Stromal cell of bone marrow (primary cell): ENCODE measurements at places on chromosomes 3 and 15.

DNA sequence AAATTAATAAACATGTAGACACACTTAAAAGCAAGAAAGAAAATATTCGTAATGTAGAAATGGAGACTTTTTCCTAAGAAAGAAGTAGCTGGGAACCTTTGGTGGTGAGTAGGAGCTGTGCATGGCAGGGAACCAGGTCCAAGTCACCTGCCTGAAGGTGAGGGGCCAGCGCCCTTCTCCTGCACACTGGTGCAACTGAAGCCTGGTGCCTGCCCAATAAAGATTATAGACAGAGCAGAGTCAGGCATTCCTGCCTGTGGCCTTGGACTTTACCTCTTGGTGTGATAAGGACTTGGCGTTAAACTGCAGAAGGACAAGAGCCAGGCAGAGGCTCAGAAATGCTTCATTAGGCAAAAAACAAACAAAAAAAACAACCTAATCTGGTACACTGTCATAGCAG, 14.2 kb downstream of the CFAP91 start:
- no peak for DNase-seq

DNA sequence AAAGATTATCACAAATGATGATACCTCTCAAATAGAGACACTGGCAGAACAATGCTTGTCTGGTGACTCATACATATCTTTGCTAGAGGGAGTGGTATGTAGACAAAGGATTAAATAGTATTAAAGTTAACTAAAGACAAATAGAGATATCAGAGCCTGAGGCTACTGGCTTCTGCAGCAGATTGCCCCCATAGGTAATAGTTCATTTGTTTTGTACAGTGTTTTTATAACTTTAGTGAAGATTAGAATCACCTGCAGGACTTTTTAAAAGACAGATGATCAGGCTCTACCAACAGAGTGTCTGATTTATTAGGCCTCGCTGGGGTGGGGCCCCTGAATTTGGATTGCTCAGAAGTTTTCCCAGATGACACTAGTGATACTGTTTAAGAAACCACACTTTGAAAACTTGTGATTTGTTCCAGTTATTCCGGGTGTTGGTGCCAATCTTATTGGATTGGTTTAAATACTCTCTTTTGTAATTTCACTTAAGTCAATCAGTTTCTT, 96.4 kb downstream of the NAALADL2 start:
- no peak for DNase-seq

- no peak for DNase-seq
Observed at GRCh38 chr3:163768048-163768447, 1310.2 kb downstream of the SI start.

DNA sequence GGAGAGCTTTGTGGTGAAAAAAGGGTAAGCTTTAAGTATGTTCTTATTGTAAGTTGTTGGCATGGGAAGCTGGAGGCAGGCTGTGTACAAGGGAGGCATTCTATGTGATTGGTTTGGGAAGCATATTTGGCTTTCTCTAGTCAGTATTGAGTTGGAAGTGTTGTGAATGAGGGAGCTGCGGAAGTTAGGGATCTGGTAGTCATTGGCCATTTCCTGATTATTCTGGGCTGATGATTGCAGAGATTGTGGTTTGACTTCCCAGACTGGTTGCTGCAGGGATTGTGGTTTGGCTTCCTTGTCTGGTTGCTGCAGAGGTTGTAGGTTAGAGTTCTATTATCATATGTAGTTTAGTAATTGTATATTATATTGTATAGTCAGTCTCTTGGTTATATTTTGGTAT, 21.0 kb downstream of the STXBP5L start:
- no peak for DNase-seq

DNA sequence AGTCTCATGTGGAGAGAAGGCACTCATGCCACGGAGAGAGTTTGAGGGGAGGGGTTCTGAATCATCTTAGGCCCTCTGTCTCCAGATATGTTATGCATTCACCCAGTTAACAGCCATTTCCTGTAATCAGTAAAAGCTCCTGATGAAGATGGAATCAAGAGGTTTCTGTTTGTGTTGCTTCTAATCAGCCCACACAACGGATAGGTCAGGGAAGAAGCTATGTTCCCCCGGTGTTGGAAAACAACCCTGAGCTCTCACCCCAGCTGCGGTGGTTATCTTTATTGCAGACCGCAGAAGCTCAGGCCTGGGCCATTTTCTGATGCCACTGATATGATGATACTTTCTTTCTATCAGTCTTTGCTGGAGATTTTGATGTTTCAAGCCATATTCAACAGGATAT, 338.5 kb upstream of the ONECUT1 start:
- no peak for DNase-seq

DNA sequence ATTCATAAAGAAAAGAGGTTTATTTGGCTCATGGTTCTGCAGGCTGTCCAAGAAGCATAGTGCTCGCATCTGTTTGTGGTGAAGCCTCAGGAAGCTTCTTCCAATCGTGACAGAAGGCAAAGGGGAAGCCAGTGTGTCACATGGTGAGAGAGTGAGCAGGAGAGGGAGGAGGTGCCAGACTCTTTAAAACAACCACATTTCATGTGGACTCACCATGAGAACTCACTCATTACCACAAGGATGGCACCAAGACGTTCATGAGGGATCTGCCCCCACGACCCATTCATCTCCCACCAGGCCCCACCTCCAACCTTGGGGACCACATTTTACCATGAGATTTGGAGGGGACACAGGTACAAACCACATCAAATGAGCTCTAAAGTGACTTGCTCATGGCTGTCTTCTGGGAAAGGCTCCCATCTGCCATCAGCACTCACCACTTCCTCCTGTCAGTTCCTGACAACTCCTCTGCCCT, 327.3 kb upstream of the TLE3 start:
- no peak for DNase-seq

- DNase-seq: peak; percentile 67
Observed at GRCh38 chr15:70327856-70328678, 230.3 kb upstream of the TLE3 start.

DNA sequence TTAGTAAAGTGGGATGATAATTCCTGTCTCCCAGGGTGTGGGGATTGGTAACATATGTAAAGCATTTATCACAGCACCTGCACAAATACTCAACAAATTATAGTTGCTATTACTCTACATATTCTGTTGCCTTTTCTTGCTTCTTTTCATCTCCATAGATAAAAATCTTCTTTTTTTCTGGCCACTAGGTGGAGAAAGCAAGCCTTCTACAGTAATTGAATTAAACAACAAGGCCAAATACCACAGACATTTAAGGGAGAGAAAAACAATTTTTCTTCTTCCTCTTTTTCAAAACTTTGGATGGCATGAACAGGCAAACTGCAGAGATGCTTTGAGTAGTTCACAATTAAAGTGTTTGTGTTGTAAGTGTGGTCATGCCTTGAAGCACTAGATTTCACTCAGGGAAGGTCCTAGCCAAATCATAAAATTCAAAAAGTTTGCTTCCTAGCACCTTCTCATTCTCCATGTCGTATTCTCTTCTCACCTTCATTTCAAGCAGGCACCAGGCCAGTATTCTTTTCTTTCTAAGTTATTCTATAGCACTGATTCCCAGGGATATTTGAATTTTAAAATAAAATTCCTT, 493.4 kb upstream of the TGFBR2 start:
- DNase-seq: peak; percentile 40

DNA sequence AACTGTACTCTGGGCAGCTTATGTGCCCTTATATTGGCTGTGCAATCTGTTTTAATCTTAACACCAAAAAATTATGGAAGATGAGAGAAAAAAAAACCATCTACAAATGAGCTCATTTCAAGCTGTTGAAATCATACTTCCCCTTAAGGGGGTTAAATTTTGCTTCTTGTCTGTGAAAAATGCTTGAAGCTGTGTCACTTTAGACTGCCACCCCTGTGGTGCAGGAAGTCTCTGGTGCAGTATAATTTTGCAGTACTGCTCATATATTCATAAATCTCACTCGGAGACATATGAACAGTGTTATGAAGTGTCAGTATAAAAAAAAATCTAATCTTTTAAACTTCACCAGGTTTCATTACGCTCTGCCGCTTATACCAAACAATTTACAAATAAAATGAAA, 30.4 kb upstream of the FEZF2 start:
- DNase-seq: no peak

GRCh38 chr3:179882292-179882691, 154.4 kb downstream of the PEX5L start:
- no peak for DNase-seq

DNA sequence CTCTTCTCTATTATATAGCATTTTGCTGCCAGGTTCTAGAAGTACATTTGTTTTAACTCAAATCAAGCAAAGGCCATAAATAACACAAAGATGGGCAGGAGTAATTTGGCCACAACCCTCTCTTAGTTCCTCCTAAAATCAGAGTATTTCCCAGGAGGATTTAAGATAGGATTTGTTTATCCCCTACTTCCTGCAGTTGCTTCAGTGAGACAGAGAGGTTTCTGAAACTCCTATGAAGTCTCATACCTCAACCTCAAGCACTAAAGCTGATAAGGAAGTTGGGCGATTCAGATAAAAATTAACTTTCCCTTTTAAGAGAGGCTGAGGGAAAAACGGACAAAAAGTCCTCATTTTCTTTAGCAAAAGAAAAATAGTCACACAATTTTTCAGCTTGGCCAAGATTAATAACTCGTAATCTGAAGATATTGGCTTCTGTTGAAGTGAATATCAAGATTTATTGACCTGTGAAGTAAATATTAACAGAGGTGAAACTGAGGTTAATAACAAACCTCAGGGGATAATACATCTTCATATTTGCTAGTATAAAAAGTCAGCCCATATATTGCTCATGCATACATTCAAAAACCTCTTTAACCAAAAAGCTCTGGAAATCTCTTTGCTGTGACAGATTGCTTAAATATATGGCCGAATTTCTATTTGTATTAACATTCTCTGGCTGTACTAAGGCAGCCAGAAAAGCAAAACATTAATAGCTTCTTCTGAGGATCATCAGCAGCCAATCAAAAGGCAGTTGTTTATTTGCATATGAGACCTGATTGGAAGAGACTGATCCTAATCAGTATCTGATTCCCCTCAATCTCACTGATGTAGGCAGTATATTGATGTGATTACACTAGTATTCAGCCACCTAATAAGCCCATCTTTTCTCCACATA, 90.6 kb upstream of the GADL1 start:
- DNase-seq: no peak

DNA sequence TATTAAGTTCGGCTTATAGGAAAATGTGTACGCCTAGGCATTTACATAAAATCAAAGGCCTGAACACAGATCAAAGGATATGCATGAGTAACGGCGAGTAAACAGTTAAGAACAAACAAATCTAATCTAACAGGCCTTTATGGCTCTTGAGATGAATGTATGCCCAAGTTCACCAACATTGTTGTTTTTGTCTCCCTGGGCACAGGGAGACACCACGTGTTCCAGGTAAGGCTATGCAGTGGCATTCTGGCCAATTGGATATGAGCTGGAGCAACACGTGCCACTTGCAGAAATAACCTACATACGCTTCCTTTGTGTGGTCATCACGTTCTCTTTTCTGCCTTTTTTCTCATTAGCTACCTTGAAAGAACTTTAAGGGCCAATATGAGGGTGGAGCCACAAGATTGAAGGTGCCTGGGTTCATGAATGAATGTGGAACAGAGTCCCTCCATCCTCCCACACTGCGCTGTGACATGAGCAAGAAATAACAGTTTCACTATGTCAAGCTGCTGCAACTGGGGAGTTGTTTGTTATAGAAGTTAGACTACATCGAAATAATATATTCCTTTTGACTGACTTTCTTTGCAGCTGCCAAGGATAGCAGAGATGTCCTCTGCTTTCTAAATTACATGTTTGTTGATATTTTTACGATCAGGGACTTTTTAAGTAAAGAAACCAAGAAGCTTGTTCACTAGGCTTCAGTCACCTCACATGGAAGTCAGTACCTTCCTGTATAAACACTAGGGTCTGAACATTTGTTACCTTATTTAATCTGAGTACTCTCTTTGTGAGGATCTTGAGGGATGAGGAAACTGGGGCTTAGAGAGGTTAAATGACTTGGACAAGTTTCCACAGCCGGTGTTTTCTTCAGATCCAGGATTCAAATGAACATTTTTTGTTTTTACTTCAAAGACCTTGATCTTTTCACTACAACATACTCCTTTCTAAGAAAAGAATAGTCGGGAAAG, 427.5 kb upstream of the TBL1XR1 start:
- DNase-seq: no peak

GRCh38 chr15:85493260-85493659, 112.9 kb downstream of the AKAP13 start:
- no peak for DNase-seq

- DNase-seq: no peak
Observed at GRCh38 chr15:66723826-66724731, 22.0 kb downstream of the SMAD6 start.

DNA sequence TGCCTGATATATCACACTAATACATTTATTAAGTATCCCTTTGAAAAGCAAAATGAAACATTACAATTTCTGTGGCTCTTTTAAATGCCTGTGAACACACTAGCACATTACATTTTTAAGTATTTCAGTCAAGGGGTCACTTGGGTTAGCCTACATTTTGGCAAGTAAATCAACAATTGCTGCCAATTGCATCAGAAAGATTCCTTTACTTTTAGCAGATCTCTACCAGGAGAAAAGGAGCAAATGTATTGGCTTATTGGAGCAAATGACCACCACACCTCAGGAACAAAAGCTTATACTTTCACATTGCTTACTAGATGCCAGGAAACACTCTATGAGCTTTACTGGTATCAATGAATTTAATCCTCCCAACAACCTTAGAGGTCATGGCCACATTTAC, 947.1 kb downstream of the FHIT start:
- DNase-seq: no peak

- DNase-seq: peak; percentile 2
Observed at GRCh38 chr15:100383302-100384107, 41.7 kb upstream of the ADAMTS17 start.

DNA sequence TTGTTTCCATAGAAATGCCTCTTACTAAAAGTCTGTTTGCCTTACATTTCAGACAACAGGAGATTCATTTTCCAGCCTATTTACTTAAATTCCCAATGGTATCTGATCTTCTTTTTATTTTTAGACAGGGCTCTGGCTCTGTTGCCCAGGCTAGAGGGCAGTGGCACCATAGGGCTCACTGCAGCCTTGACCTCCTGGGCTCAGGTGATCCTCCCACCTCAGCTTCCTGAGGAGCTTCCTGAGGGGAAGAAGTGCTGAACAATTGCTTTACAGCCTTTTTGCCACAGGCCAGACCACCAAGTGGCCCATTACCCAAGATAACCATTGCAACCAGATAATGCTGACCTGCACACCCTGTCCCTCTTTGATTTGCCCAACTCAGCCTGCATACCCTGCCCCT, 126.3 kb downstream of the PLCH1 start:
- no peak for DNase-seq

- DNase-seq: no peak
Observed at GRCh38 chr3:58129041-58129770, 81.6 kb downstream of the DNASE1L3 start.

DNA sequence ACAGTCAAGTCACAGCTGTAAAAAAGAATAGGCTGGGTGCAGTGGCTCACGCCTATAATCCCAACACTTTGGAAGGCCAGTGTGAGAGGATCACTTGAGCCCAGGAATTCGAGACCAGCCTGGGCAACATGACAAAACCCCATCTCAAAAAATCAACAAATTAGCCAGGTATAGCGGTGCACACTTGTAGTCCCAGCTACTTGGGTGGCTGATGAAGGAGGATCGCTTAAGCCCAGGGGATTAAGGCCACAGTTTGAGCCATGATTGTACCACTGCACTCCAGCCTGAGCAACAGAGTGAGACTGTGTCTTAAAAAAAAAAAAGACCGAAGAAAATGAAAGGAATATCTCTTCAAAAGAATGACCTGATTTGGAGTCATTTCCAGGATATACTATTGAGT, 6.6 kb downstream of the HERC1 start:
- no peak for DNase-seq
